Progenitor cell of endocrine pancreas (in vitro differentiated cells): ENCODE measurements at places on chromosomes 4 and X.

- no peak for DNase-seq
Observed at GRCh38 chrX:76172325-76172893, 453 bp upstream of the PBDC1 start.

DNA sequence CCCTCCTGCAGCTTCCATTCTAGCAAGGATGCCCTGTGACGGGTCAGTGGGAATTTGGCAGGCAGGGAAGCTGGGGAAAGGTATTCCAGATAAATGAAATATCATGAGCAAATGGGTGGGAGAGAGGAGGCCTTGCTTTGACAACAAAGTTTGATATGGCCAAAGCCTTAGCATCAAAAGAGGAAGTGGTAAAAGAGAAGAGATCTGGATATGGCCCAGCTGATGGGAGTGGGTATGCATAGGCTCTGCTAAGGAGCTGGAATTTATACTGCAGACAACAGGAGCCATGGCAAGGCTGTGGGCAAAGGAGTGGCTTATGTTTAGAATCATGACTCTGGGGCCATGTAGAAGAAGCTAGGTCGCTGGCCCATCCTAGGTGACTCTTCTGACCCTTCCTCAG, 89.2 kb downstream of the PJA1 start:
- no peak for DNase-seq

DNA sequence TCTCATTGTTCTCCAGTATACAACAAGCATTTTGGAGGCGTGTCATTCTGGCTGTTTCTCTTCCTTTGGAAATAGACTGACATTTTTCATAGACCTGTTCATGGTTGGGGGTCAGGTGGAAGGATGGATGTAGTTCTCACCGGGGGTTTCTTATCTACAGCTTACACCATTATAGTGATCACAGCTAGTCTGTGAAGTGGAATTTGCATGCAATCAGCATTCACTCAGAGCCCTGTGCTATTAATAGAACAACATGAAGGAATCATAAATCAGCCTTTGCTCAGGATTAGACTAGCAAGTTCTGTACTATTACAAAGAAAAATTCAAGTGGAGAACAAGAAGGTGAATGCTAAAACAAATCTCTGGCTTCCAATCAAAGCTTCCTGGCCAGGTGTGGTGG, 132.6 kb upstream of the PUDP start:
- DNase-seq = no peak

DNA sequence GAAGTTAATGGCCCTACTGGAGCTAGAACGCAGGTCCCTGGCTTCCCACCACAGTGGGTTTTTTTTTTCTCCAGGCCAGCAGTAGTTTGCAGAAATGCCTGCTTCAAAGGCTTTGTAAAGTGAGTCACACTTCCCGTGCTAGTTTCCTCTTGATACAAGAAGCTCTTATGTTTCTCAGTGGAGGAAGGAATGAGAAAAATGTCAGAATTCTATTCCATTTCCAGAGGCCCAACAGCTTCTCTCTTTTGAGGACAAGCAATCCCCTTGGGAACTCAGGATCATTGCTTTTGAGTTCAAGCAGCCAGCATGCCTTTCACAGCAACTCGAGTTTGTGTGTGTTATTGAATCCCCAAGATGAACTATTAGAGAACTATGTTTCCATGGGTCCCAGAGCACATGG, 134.3 kb downstream of the GUCY2F start:
- DNase-seq = no peak

GRCh38 chr4:98290511-98290910, 29.3 kb downstream of the RAP1GDS1 start:
- no peak for DNase-seq

DNA sequence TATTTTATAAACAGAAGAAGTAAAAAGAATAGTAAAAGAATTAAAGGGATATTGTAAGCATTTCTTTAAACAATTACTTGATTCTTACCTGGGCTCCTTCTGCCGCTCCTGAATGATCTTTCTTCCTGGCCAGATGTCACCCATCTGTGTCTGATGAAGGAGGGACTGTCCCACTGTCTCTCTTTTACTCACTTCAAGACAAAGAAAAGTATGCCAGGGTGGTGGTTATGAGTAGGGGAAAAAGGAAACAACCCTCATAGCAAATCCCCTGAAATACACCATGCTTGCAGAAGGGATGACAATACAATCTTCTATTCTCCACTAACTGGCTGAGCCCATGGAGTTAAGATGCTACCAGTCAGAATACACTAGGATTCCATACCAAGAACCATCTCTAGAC, 31.1 kb downstream of the SYTL4 start:
- DNase-seq = no peak

- no peak for DNase-seq
Observed at GRCh38 chrX:148572337-148572736, 71.9 kb downstream of the AFF2 start.

DNA sequence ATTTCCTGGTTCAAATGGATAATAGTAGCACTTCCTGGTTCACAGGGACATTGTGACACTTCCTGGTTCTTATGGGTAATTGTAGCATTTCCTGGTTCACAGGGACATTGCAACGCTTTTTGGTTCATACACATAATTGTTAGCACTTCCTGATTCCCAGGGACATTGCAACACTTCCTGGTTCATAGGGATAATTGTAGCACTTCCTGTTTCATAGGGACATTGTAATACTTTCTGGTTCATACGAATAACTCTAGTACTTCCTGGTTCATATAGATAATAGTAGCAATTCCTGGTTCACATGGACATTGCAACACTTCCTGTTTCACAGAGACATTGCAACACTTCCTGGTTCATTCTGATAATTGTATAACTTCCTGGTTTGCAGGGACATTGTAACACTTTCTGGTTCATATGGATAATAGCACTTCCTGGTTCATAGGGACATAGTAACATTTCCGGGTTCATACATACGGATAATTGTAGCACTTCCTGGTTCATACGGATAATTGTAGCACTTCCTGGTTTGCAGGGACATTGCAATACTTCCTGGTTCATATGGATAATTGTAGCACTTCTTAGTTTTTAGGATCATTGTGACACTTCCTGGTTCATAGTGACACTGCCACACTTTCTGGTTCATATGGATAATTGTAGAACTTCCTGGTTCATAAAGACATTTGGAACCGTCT, 61.6 kb upstream of the CD99 start:
- no peak for DNase-seq

DNA sequence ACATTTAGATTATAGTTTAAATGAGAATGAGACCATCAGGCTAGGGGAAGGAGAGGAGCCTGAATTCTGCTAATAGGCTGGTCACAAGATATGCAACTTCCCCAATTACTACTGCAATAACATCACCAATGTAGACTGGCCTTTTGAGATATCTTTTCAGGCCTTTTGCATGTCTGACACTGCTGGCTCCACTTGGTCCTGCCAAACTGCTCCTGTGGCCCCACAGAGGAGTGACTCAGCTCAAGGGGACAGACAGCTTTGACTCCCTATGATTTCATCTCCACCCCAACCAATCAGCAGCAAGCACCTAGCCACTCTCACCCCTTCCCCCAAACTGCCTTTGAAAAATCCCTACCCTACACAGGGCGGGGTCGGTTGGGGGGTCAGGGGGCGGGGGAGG, 22.8 kb downstream of the GPRIN3 start:
- DNase-seq = no peak

- DNase-seq = no peak
Observed at GRCh38 chr4:123588631-123589241, 192.1 kb downstream of the SPRY1 start.

GRCh38 chrX:39820938-39821708, 276.6 kb downstream of the BCOR start:
- DNase-seq = peak; percentile 48

DNA sequence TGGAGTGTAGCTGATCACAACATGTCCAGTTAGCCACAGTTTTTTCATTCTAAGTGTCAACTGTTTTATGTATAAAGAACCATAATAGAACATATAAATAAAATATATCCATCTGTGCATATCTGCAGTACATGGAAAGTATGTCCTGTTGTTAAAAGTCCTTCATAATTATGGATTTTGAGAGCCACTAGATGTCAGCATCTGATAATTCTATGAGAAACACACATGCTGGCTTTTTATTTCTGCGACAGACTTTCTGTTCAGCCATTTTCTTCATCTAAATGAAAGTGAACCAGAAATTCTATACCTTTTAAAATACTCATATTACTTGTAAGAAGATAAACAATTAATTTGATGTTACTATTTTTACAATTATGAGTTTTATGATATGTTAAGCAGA, 251.5 kb downstream of the GPM6A start:
- no peak for DNase-seq

DNA sequence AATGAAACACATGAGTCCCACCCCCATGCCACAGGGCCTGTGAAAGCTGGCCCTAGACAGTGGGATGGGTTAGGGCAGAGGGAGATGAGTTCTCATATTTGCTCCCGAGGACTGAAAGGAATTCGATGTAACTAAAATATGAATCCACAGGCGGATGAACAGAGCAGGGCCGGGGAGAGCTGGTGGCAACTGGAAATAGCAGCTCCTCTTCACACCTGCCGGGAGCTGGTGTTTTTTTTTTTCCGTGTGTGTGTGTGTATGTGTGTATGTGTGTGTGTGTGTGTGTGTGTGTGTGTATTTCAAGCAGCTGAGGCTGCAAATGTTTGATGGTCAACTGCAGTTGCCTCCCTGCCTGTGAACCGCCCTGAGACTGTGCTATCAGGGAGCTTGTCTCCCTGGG, 115.1 kb upstream of the PSAPL1 start:
- no peak for DNase-seq

DNA sequence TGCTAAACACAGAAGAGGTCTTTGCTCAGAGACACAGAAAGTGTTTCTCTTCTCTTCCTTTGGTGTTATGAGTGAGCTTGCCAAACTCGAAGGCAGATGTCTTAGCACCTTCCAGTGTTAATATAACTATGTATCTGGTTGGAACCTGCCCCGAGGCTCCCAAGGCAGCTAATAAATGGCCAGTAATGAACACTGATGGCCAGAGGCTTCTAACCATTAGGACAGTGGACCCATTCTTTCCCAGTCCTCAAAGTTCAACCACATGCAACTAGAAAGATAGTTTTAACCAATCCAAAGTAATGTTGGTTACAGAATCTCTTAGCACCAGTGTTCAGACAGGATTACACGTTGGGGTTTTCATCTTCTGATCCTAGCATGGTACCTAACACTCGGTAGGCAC, 42.7 kb upstream of the JADE1 start:
- DNase-seq = no peak

DNA sequence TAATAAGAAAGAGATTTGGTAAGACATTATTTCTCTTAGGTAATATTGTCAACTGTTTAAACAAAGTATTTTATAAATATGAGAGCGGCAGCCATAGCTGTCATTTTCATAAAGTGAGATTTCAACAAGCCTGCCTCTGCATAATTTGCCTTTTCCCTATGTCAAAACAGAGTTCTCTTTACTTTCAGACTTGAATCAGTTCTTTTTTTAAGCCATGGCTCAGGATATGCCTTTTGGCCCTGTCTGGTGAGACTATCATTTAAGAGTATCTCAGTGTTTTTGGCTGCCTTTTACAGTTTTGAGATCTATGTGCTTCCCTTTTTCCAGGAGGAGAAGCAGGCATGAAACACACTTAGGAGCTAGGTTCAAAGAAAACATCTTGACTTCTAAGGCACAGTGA, 7.5 kb upstream of the GUCY1A1 start:
- DNase-seq = no peak

DNA sequence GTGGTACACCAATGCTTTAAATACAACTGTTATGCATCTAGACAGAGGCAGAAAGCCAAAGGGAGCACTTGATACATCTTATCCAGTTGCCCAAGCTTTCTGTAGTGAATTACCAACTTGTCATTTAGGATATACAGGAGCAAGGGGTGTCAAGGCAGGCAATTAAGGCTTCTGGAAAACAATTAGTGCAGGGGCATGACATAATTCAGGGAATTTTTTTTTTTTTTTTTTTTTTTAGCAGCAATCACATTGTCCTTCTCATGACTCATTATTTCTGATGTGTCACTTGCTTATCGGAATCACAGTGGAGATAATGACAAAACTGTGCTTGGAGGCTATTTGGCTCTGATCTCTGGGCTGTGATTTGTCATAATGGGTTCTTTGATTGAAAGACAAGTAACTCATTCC, 259.5 kb downstream of the ARHGAP24 start:
- no peak for DNase-seq

- DNase-seq = no peak
Observed at GRCh38 chr4:56475917-56476316, 8.5 kb downstream of the SRP72 start.

- DNase-seq = no peak
Observed at GRCh38 chrX:136143711-136144110, 3.6 kb upstream of the FHL1 start.

- peak; percentile 24 for DNase-seq
Observed at GRCh38 chr4:77819404-77819842, 255 bp upstream of the CNOT6L start.

DNA sequence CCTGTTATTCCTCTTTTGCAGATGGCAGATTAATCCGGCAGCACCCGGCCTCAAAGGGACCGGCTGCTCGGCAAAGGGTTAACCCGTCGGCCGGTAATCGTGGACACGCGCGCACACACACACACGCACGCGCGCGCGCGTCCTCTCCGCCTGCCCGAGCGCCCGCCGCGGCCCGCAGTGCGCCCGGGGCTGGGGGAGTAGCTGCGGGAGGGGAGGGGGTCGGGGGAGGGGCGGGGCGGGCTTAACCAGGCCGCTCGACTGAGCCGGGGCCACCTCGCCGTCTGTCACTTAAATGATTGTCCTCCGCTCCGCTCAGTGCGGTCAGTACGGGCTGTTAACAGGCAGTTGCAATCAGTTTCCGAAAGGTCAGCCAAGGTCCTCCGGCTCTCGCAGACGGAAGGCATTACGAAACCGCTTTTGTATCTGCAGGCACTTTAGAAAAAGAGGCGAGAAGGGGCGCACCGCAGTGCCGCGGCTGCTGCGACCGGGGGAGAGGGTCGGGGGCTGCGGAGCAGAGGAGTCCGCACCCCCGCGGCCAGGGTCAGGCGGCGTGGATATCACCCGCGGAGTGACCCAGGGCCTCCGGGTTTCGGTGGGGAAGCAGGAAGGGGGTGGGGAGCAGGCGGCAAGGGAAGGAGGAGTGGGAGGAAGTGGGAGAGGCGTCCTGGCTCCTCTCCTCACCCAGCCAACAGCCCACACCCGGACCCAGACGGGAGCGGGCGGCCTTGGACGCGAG, 57.3 kb upstream of the BCOR start:
- DNase-seq = no peak

DNA sequence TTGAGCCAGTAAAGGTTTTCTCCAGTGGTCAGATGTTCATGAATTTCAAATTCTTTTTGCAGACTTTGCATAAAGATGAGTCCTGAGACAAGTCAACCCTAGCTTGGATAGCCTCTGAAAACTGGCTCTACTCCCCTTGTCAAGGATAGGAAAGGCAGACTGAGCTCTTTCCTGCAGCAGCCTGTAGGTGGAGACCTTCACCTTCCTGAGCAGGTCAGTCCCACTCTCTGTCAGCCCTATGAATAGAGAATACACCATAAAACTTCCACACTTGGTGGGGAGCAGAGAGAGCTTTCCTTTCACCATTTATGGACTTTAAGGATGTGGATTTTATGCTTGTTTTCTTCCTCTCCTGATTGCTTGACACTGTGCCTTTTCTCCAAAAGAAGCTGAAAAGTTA, 41.9 kb downstream of the PCDH19 start:
- DNase-seq = no peak

- DNase-seq = no peak
Observed at GRCh38 chr4:151227731-151228130, 49.2 kb upstream of the PRSS48 start.
